Activated CD4-positive, alpha-beta memory T cell treated with anti-CD3 and anti-CD28 coated beads, Interleukin-2, amount 10 ng/mL, durations not matched to agents 7 days and 5 days (primary cell): ENCODE measurements at places on chromosomes 4 and X.

GRCh38 chrX:72021975-72022374, 109.7 kb downstream of the RTL5 start:
- peaks cover 37% of the 10 kb centered on the region for H3K27me3 ChIP-seq
- H3K27ac ChIP-seq, result no peak overlapping the region
- DNase-seq, result peak; percentile 22
- no peak overlapping the region for H3K4me3 ChIP-seq
- peaks cover 34% of the 10 kb centered on the region for H3K4me1 ChIP-seq
- no peaks in the 10 kb centered on the region for H3K36me3 ChIP-seq

DNA sequence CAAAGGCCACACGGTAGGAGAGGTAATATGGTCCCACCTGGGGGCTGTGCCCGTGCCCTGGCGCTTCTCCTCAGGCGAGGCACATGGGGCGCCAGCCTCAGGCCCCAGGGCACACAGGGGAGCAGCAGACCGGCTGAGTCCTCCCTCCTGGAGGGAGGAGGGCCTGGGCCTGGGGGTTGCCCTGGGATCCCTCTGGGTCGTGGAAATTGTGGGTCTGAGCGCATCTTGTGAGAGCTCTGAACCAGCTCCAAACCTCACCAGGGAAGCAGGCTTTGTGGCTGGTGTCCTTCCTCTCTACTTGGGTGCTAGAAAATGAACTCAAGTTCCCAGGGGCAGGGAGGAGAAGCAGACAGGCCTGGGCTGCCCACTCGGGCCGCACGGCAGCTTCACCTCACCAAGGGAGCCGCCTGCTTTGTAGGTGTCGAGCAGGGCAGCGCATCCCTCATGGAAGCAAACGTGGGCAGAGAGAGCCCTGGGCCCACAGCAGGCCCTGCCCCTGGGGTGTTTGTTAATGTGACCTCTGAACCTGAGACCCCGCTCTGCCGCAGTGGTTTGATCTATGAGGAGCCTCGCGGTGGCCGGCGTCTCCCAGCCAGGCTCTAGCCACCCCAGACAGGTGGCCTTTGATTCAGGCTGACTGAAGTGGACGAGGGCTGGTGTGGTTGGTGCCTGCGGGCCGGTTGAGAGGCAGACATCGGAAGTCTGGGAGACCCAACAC, 10.8 kb downstream of the HTRA3 start:
- H3K4me3 ChIP-seq, result no peak overlapping the region
- H3K36me3 ChIP-seq, result no peaks in the 10 kb centered on the region
- no peaks in the 10 kb centered on the region for H3K27me3 ChIP-seq
- DNase-seq, result no peak

GRCh38 chr4:3863841-3864741, 97.9 kb downstream of the ADRA2C start:
- DNase-seq, result no peak
- H3K27me3 ChIP-seq, result no peaks in the 10 kb centered on the region
- H3K36me3 ChIP-seq, result no peaks in the 10 kb centered on the region
- H3K4me1 ChIP-seq, result no peaks in the 10 kb centered on the region
- H3K27ac ChIP-seq, result no peak overlapping the region

DNA sequence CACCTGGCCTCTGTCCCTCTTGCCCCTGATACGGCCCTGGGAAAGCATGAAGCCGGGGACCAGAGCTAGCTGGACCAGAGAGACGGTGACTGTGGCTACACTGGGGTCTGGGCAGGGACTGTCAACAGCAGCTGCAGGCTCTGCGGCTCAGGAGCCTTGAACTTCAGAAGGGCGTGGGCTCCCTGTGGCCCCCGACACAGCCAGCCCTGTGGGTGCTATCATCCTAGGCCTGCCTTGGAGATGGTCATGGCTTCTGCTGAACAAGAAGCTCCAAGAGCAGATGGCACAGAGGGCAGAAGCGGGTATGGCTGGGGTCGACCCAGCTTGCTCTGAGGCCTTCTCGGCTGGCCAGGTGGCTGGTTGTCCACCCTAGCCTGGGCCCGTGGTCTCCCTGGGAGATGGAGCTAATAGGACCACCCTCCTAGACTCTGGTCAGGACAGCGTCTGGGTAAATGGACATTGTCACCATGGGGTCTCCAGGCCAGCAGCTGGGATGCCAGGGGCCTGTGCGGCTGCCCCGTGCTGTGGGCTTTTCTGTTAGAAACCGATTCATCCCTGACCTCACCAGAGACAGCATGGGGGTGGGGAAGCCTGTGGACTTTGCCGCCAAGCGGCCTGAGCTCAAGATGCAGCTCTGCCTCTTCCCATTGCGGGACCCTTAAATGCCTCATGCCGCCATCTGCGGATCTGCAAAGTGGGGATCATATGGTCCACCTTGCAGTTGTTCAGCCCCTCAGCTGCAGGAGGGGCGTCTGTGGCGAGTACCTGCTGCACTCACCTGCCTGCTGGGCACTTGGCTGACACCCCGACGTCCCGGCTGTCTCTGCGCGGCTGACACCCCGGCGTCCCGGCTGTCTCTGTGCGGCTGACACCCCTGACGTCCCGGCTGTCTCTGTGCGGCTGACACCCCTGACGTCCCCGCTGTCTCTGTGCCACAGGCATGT, 21.1 kb downstream of the CPZ start:
- no peak for DNase-seq
- no peaks in the 10 kb centered on the region for H3K36me3 ChIP-seq
- H3K4me1 ChIP-seq, result no peaks in the 10 kb centered on the region
- H3K27ac ChIP-seq, result no peak overlapping the region

- H3K27ac ChIP-seq, result no peak overlapping the region
- no peaks in the 10 kb centered on the region for H3K4me1 ChIP-seq
- H3K4me3 ChIP-seq, result no peak overlapping the region
- no peaks in the 10 kb centered on the region for H3K36me3 ChIP-seq
These were observed 189.9 kb downstream of the AASDH start for GRCh38 chr4:56197387-56197786.

DNA sequence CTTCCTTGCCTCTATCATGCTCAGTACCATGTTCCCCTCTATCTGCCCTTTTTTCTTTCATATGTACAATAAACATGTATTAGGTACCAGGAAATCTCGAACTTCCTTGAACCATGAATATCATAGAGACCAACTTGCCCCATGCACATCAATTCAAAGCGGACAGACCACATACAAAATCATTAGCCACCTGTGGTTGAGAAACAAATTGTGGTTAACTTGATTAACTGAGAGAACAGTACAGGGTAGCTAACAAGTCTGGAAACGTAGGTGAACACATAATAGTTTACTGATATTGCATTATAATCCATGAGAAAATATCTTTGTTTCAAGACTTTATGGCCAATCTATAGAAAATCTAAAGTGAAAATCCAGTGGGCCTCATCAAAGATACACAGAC, 8.2 kb downstream of the CASP3 start:
- DNase-seq, result no peak
- H3K4me1 ChIP-seq, result peaks cover 71% of the 10 kb centered on the region
- H3K27ac ChIP-seq, result no peak overlapping the region

DNA sequence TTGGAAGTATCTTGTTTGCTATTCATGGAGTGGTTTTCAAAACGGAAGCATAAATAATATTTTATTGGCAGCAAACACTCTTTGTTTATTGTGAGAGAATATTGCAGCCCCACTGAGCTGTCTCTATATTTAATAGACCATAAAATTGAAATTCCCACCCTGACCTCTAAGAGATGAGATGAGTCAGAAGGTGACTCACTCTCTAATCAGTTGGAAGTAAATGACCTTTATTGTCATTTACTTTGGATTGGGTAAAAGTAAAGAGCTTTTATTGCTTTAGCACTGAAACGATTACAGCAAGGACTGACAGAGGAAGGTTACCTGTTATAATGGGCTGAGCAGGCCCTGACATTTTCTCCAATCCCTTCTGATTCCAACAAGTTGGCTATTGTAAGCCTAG, 55.0 kb downstream of the SYTL5 start:
- no peaks in the 10 kb centered on the region for H3K4me1 ChIP-seq
- H3K27ac ChIP-seq, result no peak overlapping the region
- no peak overlapping the region for H3K4me3 ChIP-seq
- no peaks in the 10 kb centered on the region for H3K27me3 ChIP-seq
- no peaks in the 10 kb centered on the region for H3K36me3 ChIP-seq
- DNase-seq, result no peak
